IPS DF 19.7 (cell line): ENCODE measurements at places on chromosomes 5 and 9.

- no peak for DNase-seq
Measured at GRCh38 chr5:14745188-14745563, 80.7 kb downstream of the OTULIN start.

- no peak for DNase-seq
Measured at GRCh38 chr9:114779352-114779845, 26.4 kb downstream of the TNFSF15 start.

DNA sequence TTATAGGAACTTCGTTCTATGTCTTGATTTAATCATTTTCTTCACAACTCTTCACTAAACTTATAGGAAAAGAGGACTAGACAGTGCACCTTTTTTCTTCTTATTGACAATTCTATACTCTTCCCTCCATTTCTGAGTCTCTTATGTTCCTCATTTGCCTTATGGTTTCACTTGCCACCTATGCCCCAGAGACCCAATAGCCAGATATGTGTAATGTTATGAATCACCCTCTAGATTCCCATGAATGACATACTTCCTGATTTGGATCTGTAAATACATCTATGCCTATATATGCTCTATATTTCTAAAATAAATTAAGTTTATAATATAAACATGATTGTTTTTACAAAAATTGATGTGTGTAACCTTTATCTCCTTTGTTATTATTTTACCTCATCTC, 514.1 kb upstream of the MEF2C start:
- no peak for DNase-seq

DNA sequence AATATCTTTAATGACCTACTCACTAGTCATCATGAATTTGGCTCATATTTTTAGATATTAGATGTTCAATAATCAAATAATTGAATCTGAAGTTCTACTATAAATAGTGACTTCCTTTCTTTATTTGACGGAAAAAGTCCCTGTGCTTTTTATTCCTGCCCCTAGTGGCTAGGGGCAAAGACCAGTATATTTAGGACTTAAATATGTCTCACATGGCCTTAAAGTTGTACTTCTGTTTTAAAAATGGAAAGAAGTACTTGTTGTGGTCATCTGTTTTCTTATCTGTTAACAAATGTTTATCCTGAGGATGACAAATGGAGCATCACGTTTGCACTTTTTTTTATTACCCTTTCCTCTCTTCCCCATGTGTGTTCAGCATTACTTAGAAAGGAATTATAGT, 89.2 kb upstream of the GRHPR start:
- no peak for DNase-seq

- DNase-seq = no peak
Measured at GRCh38 chr9:91038483-91039124, 237.0 kb downstream of the SYK start.

- DNase-seq = no peak
Measured at GRCh38 chr9:130606887-130607600, 27.7 kb downstream of the FUBP3 start.

- no peak for DNase-seq
Measured at GRCh38 chr9:25678846-25679360, 659 bp upstream of the TUSC1 start.

GRCh38 chr5:31944684-31945445, 229.3 kb downstream of the GOLPH3 start:
- DNase-seq = no peak

- no peak for DNase-seq
Measured at GRCh38 chr9:133683586-133684120, 47.5 kb downstream of the DBH start.

GRCh38 chr9:94818178-94818541, 91.7 kb downstream of the AOPEP start:
- no peak for DNase-seq

DNA sequence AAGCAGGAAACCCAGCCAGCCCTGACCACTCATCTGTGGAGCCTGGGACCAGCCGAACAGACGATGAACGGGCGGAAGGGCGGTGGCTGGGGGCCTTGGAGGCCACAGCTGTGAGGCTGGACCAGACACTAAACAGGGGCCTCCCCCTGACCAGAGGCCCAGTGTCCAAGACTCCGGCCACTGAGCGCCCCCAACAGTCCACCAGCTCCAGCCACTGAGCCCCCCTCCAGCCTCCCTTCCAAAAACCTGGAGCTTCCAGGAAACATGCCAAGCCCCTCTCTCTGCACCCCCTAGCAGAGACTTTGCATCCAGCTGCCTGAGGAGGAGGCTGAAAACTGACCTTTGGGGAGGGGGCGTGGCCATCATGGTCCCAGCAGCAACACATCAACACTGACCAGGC, 23.2 kb downstream of the CNTFR start:
- no peak for DNase-seq

- DNase-seq = no peak
Measured at GRCh38 chr5:139642891-139643871, 5.0 kb upstream of the CXXC5 start.

DNA sequence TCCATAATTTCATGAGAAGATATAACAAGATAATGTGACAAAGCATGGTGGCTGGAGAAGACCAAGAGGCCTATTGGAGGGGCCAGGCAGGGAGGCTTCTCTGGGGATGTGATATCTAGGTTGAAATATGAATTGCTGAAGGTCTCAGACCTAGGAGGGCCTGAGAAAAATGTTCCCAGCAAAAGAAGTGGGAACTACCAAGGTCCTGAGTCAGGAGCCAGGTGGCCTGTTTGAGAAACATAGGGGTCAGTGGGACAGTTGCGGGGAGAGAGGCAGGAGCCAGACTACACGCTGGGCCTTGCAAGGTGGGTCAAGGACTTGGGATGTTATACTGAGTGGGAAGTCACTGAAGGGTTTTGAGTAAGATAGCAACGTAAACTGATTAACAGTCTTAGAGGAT, 216.1 kb downstream of the CFAP90 start:
- DNase-seq = no peak

GRCh38 chr9:113776194-113776593, 99.9 kb upstream of the ZNF618 start:
- no peak for DNase-seq

- DNase-seq = no peak
Measured at GRCh38 chr5:56080375-56081052, 85.8 kb upstream of the IL6ST start.

- DNase-seq = no peak
Measured at GRCh38 chr5:13566871-13567339, 377.6 kb downstream of the DNAH5 start.
